ENCODE measurements at places on chromosomes 11 and 22.
A peak's percentile ranks its signal among the peaks of the same experiment; 100 is the strongest.

DNA sequence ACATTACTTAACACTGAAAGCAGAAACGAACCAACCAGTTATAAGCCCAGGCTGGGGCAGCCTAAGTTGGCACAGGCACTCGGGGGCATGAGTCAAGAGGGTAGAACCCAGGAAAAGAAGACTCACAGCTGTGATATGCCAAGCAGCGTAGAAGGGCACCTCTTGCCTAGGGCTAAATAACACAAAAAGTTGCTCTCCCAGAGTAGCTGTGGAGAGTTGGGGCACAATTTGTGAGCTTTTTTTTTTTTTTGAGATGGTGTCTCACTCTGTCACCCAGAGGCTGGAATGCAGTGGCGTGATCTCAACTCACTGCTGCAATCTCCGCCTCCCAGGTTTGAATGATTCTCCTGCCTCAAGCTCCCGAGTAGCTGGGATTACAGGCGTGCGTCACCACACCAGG lies 8.8 kb downstream of the CLMP start:
- no peak for DNase-seq

GRCh38 chr22:50031189-50032091 lies 18.9 kb upstream of the IL17REL start:
- DNase-seq: no peak

DNA sequence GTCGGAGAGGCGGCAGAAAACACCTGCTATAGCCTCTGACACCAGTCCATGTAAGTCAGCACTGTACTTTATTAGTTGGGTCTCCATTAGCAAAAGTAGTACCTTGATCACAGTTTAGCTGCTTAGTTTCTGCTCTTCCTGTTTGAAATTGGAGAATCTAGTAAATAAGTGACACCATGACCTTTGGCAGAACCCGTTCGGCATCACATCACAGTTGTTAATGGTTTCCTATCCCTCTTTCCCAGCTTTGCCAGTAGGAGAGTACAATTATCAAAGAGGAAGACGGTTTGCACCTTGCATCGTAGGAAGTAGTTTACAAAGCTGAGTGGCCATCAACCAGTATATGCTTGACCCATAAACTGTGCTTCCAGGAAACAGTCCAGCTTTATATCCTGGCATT lies 101.8 kb downstream of the TRIM44 start:
- no peak for DNase-seq

DNA sequence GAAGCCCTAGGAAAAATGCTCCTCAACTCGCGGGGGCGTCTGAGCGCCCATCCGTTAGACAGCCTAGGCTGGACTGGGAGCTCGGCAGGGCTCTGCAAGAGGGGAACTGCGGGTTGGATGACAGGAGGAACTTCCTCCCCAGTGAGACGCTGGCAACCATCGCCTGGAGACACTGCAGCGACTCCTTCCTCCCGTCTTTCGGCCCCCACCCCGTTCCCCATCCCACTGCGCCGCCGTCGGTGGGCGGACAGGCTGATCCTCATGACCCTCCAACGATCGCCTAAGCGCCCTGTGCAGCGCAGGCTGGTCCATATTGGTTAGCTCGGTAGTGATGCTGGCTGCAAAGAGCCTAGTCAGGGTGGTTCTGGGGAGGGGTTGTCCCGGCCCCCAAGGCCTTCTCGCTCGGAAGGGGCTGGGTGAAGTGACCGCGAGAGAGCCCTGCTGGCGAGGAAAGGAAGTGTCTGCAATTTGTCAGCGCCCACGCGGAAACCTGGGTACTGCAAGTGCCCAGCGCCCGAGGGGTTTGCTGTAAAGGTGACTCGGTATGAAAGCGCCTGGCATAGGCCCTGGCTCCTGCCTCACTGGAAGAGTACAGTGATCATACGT lies 638 bp downstream of the NRGN start:
- peak; percentile 19 for DNase-seq

- DNase-seq: no peak
Measured at GRCh38 chr22:39734866-39735265, 158.7 kb downstream of the ENTHD1 start.

DNA sequence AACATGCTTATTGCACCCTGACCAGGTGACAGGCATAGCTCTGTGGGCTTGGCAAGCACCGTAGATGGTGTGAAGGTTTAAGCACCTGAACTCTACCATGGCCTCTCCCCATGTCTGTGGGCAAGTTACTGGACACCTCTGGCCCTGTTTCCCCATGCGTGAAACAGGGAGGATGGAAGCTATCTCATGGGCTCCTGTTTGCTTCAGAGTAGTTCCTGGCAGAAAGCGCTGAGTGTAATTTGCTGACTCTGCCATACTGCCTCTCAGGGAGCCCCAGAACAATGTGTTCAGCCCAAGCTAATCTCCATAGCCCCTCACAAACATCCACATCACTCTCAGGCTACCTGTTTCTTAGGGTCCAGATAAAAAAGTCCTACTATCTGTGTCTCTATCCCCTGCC lies 2.4 kb downstream of the CBX6 start:
- no peak for DNase-seq

DNA sequence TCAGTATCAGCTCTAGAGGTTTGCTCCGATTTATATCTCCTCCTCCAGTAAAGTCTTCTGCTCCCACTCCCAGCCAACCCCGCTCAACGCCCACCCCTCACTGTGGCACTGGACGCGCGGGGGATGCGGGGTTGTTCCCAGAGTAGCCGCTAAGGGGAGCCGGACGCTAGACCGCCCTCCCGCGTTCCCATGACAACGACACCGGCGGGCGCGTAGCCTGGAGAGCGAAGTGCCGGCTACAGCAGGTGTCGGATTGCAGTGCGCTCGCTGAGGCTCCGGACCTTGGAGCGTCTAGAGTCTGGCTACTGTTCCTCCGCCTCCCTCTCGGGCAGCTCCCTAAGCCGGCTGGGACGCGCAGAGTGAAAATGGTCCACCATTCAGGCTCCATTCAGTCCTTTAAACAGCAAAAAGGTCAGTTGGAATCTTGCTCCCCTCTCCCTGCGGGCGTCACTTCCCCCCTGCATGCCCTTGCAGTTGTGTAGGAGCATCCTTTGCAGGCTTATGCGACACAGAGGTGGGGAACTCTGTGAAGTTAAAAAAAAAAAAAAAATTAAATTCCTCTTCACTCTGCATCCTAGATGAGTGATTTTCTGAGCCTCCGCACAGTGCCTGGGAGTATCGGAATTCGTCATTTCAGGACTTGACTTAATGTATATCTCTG lies at the start of gene ANO3:
Gene ANO3 (plus strand): TSS at position 220 of the 661 bp plus-strand sequence. CDS start 146 bp downstream, at position 366.
- peak; percentile 88 for DNase-seq

GRCh38 chr22:39241794-39242594 lies 2.8 kb downstream of the PDGFB start:
- no peak for DNase-seq

DNA sequence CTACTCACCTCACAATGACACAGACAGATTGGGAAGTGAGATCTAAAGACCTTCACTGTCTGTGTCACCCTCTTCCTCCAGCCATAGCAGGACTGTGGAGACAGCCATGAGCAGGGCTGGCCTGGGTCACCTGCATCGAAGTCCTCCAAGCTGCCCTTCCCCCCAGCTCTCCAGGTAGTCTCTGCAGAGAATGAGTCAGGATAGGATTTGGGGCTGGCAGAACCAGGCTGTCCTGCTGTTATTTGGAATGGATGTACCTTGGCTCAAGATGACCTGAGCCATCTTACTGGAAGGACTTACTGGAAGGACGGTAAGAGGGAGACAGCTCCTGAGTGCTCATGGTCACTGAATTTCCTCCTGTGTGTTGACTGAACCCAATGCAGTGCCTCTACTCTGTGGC lies 29.2 kb downstream of the GGTLC2 start:
- DNase-seq: no peak

- no peak for DNase-seq
Measured at GRCh38 chr22:47082505-47082904, 320.1 kb downstream of the TBC1D22A start.

DNA sequence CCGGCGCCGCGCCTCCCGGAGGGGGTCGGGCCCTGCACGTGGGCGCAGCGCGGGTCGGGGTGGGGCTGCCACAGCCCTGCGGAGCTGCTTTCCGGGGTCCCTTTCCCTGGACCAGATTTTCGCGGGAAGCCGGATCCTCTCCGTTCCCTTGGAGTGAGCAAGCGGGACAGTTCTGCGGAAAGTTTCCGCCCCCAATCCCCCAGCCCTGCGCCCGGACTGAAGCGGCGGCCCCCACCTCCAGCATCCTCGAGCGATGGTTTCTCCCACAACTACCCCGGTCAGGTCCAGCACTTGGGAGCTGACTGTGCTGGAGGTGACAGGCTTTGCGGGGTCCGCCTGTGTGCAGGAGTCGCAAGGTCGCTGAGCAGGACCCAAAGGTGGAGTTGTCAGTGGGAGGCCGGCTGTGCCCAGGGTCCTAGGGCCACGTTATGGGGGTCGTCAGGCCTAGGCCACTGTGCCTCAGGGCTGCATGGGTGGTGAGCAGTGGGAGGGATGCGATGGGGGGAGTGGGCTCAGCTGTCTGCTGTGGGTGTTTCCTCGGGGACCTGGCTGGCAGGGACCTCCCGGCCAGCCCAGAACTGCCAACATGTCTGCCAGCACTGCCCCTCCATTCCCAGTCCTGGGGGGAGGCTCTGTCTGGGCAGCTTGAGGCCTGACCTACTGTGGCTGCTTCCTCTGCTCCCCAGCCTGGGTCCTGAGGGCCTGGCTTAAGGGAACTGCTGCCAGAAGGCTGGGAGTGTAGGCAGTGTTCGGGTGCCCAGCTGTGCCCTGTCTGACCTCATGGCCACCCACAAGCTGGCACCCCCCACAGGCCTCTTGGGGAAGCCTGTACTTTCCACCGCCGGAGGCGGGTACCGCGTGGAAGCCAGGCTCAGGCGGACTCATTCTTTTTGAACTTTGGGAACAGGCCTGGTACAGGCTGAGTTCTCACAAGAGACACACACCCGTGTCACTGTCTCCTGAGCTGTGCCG lies 726 bp downstream of the ST3GAL4 start:
- DNase-seq: no peak

GRCh38 chr11:64485074-64485473 lies 105.9 kb upstream of the SLC22A12 start:
- DNase-seq: no peak

GRCh38 chr11:32317643-32318042 lies 117.7 kb downstream of the WT1 start:
- DNase-seq: no peak

DNA sequence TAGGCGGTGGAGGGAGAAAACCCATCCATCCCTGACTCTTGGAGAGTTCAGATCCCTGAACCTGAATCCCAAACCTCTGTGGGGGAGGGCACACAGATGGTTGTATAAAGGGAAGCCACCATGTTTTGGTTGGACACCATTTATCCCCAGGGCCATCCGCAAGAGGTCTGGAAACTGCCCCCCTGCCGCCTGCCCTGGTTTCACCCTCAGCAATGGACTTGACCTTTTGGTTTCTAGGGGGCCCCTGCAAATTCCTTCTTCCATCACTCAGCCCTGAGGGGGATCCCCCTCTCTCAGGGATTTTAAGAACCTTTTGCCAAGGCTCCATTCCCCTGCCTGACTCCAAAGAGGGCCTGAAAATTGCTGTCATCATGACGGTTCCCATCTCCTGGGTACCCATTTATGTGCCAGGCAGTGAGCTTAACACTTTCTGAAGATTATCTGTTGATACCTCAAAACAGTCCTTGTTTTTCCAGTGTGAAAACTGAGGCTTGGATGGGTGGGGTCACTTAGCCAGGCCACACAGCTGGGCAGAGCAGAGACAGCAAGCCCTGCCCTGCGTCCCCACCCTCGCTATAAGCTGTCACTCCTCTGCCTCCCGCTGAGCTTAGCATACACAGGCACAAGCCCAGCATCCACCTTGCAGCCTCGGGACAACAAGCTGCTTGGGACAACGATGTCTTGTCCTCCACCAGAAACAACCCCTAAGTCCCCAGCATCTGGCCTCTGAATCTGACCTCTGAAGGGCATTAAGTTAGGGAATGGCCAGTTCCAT lies 33.2 kb upstream of the CRYBB3 start:
- DNase-seq: no peak

GRCh38 chr11:120183701-120184141 lies 27.1 kb upstream of the OAF start:
- no peak for DNase-seq

- no peak for DNase-seq
Measured at GRCh38 chr11:95586155-95586554, 203.4 kb downstream of the FAM76B start.

DNA sequence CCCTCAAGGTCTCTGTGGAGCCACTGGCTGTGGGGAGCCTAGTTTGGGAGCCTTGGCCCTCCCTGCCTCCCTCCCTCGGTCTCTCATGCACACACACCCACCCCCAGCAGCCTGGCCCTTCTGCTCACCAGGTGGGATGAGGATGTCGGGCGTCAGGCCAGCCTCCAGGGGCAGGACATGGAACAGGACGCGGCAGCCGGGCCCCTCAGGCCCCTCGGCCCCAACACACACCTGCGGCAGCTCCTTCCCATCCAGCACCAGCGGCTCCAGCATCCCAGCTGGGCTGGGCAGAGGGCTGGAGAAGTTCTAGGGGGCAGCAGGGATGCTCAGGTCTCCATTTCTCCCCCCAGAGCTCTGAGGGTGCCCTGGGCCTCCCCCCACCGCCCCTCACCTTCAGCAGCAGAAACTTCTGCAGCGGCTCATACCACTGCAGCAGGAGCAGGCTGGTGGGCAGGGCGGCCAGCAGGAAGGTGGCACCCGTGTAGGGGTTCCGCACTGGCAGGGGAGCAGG lies 11.2 kb downstream of the MAP4K2 start:
- no peak for DNase-seq

DNA sequence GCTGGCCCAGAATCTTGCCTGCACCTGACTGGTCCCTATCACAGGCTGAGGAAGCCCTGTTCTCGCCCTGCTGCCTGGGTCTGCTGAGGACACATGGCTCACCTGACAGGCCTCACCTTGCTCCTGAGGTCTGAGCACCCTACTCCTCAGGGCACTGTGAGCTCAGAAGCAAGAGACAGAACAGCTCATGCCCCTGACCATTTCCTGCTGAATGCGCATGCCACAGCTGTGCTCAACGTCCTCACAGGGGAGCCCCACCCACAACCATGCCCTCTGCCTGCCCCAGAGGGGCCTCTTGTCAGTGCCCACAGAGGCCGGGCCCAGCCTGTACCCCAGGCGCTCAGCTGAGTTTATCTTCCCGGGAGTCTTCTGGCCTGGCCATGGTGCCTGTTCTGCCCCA lies 2.8 kb upstream of the TSPO start:
- no peak for DNase-seq

GRCh38 chr11:118224511-118225188 lies at the start of gene JAML:
JAML (minus strand) TSS chr11:118225011; CDS start chr11:118214866, 10,145 bp downstream.
- DNase-seq: no peak

GRCh38 chr11:126573325-126573978 lies 218.0 kb downstream of the ST3GAL4 start:
- peak; percentile 75 for DNase-seq

DNA sequence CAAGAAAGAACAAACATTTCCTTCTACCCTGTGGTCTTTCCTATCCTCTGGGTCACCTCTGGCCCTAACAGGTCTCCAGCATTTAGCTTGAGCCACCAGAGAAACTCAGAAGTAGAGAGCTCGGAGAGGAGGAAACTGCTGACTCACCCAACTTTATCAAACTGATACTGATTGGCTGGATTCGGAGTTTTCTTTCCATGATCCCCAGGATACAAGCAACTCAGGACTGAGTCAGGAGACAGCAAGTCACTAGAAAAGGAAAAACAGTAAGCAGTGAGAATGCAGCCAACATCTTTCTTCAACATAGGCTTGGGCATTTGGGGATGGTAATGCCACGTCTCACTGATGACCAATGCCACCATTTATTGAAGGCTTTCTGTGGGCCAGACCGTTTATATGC lies 32.7 kb downstream of the THOC5 start:
- DNase-seq: no peak

GRCh38 chr11:32136657-32137056 lies 45.8 kb downstream of the RCN1 start:
- DNase-seq: no peak

GRCh38 chr11:125192183-125192582 lies 27.6 kb downstream of the PKNOX2 start:
- no peak for DNase-seq

GRCh38 chr11:45275828-45276227 lies 10.3 kb downstream of the SYT13 start:
- DNase-seq: no peak

All from NCI-H748 treated with DMSO at 0.1 percent for 48 hours (cell line).